Osteocyte (in vitro differentiated cells): ENCODE measurements at places on chromosomes 7 and 10. TPM values are rescaled to one million over a fixed set of nuclear protein-coding genes. Genes with fewer than 3 reads are reported as not detected.
A peak's percentile ranks its signal among the peaks of the same experiment; 100 is the strongest.

The GRID2IP gene
- total RNA-seq = 0.10 and 0.13 TPM in 2 replicates

GRCh38 chr10:91299999-91300575 lies 79.6 kb downstream of the PCGF5 start:
- no peak overlapping the region for H3K4me3 ChIP-seq
- no peak overlapping the region for H3K27ac ChIP-seq
- H3K4me1 ChIP-seq = peaks cover 11% of the 10 kb centered on the region
- DNase-seq = no peak

GRCh38 chr10:123614888-123615287 lies 51.3 kb upstream of the GPR26 start:
- no peak overlapping the region for H3K27ac ChIP-seq
- H3K36me3 ChIP-seq = no peaks in the 10 kb centered on the region
- no peak for DNase-seq
- H3K27me3 ChIP-seq = no peaks in the 10 kb centered on the region

GRCh38 chr10:71424496-71425194 lies 27.9 kb downstream of the CDH23 start:
- no peaks in the 10 kb centered on the region for H3K36me3 ChIP-seq
- peak; percentile 80 for DNase-seq
- no peak overlapping the region for H3K4me3 ChIP-seq
- no peak overlapping the region for H3K27ac ChIP-seq
